ENCODE measurements at places on chromosomes 7 and 10.

DNA sequence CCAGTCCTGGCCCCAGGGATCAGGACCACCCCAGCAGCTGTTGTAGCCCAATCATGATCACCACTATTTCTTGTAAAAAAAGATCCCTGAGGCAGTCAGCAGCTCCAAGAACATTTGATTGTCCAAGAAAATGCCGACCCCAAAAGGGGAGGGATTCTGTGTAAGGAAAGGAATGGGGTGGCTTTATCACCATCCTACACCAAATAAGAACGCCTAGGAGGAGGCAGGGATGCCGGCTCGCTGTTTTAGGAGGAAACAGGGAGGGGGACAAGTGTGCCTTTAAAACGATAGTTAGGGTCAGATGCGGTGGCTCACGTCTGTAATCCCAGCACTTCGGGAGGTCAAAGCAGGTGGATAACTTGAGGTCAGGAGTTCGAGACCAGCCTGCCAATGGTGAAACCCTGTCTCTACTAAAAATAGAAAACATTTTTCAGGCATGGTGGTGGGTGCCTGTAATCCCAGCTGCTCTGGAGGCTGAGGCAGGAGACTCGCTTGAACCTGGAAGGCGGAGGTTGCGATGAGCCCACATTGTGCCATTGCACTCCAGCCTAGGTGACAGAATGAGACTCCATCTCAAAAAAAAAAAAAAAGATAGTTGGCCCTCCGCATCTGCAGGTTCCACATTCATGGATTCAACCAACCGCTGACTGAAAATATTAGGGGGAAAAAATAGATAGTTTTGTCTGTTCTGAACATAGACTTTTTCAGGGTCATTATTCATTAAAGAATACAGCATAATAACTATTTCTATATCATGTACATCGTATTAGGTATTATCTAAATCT is 63.6 kb downstream of the PDIA4 start:
- DNase-seq, result no peak

GRCh38 chr10:52308251-52309031 is 5.6 kb upstream of the DKK1 start:
- peak; percentile 77 for DNase-seq

GRCh38 chr10:71569775-71570588 is 149.6 kb downstream of the C10orf105 start:
- peak; percentile 86 for DNase-seq

DNA sequence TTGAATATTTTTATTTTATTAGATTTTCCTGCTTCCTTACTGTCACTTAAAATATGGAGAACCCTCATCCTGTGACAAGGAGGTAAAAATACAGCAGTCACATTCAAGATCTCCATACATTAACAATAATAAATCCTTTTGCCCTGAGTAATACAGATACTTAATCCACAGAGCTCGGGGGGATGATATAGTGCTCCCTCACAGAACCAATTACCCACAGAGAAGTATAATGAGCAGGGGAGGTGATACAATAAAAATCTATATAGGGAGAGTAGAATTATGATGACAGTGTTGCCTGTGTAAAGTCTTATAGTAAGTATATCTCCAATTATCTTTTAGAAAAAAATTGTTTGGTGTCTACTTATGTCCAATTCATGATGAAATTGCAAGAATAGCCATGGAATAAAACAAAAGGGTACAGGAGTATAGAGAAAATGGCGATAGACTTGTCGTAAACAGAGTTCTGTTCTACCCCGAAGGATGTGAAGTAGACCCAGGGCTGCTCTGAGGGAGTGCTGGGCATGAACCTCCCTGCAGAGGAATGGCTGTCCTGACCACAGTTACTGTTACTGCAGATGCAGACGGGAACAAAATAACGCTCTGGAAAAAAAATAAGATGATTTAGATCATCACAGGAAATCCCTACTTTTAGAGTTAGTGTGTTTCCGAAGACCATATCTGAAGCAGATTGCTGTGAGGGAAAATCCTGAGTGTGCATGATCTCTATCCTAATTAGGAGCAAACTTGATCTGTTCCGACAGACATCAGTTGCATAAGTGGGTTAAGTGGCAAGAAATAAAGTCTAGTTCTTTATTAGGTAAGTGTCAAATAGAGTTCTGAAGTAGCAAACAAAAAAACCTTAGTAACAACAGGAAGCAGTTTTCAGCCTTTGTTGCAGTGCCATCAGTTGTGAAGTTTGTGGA is 123.7 kb downstream of the KAT6B start:
- DNase-seq, result no peak

- DNase-seq, result no peak
Observed at GRCh38 chr10:84342584-84342983, 14.2 kb downstream of the CCSER2 start.

DNA sequence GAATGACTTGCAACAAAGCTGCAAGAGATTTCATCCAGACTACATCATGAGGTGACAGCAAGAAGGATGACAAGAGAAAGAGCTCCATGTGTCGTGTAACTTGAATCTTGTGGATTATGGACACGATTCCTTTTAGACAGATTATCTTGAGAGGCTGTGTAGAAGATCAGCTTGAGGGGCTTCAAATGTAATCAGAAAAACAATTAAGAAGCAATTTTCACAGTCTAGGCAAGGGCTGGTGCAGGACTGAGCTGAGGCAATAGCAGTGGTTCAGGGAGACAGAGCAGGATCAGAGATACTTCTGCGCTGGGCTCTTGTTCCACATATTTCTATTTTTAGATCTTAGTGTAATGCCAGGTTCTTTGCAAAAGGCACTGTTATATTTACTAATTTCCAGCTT is 253.0 kb upstream of the COBL start:
- no peak for DNase-seq

- DNase-seq, result peak; percentile 44
Observed at GRCh38 chr10:116521424-116522290, 24.1 kb upstream of the PNLIP start.

GRCh38 chr10:130263289-130263688 is 127.1 kb downstream of the GLRX3 start:
- no peak for DNase-seq

- no peak for DNase-seq
Observed at GRCh38 chr10:48461623-48462481, 143.0 kb downstream of the ARHGAP22 start.

GRCh38 chr7:94100723-94101345 is 96.7 kb upstream of the BET1 start:
- no peak for DNase-seq

GRCh38 chr10:29328983-29329382 is 40.1 kb downstream of the LYZL1 start:
- no peak for DNase-seq

- no peak for DNase-seq
Observed at GRCh38 chr10:49242604-49243003, 54.4 kb upstream of the TMEM273 start.

DNA sequence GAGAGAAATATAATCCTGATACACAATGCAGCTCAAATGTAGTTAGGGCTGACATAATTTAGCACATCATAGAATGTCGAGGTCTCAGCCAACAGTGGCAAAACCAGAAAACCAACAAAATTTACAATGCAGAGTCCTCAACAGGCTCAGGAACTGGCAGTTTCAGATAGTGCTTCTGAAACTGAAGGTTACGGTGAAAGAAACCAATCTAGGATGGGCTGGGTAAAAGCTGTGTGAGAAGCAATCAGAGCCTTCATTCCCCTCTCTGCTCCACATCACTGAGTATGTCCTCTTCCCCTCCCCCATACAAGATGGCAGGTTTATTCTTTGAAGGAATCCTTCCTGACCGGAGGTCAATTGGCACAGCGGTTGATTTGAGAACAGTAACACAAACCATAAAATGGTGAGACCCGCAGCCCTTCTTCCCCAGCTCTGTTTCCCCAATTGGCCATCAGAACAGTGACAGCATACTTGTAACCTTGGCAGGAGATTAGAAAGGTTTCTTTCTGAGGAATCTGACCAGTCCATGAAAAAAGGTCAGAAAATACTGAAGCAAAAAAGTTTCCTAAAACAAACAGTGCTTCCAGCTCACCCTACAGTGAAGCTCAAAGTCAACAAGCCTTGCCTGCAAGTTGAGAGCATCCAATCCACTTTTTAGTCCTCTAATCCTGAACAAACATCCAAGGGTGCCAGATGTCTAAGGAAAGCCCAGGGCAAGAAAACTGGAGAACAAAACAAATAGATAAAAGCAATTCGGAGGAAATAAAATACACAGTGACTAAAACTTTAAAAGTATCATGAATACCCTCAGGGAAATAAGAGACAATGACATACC is 53.9 kb upstream of the IL6 start:
- no peak for DNase-seq

DNA sequence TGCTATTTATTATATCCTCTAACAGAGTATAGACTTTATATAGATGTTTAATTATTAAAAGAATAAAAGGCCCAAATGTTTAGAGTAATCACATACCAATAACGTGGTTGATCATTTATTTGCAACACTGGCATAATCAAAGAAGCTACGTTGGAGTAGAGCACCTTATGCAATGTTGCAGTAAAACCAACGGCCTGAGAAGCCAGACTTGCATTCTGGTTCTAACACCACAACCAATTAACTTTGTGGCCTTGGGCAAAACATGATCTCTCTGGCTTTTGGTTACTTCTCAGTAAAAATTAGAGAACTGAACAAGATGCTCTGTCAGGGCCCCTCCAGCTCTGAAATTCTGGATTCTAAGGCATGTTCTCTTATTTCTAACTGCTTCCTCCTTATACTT is 476.2 kb downstream of the GRM8 start:
- no peak for DNase-seq

DNA sequence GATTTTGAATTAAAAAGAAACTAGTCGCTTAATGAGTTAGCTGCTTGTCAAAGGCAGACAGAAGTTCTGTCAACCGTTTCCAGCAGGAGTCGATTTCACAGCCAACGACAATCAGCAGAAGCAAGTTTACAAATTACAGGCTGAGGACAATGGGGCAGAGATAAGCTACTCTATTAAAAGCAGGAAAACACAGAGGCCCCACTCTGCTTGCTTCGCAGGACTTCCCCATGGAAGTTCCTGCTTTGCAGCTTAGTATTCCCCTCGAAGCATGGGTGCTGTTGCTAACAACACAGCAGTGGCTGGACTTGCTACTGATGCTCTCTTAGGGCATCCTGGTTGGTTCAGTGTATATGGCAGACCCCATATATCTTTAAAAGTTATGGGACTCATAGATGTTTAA is 50.8 kb upstream of the KLF6 start:
- DNase-seq, result no peak

DNA sequence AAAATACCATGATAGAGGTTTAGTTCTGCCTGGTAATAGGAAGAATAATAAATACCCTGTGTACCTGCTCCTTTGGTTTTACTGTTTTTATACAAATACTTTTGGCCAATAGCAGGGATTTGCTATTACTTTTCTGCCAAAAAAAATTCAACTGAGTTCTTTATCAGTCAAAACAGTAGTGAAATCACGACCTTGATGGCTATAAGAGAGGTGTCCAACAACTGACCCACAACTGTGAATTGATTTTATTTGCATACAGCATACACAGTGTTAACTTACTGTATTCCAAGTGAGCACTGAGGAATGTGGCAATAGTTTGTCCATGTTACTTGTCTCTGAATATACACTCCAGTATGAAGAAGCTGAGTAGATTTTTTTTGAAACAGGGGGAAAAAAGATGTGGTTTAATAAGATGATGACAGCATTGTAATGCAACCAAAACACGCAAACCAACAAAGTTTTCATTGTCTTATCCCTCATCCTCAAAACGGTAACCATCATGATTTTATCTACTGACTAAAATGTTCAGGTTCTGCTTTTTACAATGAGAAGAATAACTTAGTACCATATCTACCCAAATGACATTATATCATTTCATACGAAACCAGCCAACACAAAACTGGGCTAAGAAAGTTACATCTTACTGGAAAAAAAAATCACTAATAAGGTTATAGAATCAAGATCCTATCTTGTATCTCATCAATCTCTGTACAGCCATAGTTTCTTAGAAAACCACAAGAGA is 63.3 kb downstream of the GSAP start:
- DNase-seq, result no peak

DNA sequence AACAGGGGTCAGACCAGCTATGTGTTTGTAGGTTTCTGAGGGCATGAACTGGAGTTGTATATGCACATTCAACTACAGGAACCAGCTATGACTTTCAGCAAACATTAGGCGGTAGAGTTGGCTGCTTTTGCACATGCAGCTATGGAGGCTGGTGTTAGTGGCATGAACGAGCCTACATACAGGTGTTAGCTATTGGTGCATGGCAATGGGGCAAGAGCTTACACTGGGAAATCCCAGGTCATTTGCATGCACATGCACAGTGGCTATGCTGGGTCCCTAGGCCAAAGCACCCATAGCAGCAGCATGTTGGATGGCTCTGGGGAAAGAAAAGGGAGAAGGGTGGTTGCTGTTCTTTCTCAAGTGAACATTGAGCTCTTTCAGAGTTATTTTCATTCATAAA is 1018.5 kb upstream of the PHF14 start:
- no peak for DNase-seq

DNA sequence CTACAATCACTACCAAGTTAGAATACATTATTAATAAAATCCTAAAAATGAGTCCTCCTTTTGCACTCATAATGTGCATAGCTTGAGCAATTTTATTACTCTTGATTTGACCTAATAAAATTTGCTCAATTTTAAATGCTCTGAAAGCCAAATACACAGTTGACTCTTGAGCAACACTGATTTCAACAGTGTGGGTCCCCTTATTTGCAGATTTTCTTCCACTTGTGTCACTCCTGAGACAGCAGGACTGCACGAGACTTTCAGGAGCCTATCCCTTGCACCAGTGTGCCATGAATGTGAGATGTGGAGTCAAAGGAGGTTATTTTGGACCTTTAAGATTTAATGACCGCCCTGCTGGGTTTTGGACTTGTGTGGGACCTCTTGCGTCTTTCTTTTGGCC is 23.2 kb downstream of the RNF216 start:
- DNase-seq, result no peak

DNA sequence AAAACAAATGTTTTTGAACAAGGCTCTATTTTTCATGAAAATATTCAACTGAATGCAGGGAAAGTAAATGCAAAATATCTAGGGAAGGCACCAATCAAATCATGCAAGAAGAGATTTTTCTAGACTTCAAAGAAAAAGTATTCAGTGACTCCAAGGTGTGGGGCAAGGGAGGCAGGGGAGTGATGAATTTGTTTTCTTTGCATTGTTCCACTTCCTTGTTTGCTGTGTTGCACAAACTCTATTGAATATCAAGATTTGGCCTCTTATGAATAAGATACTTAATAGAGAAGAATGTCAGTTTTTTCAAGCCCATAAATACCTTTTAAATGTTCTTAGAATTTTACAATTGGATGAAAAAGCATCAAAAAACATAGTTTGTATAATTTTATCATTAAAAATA is 26.4 kb downstream of the STEAP1 start:
- DNase-seq, result no peak

DNA sequence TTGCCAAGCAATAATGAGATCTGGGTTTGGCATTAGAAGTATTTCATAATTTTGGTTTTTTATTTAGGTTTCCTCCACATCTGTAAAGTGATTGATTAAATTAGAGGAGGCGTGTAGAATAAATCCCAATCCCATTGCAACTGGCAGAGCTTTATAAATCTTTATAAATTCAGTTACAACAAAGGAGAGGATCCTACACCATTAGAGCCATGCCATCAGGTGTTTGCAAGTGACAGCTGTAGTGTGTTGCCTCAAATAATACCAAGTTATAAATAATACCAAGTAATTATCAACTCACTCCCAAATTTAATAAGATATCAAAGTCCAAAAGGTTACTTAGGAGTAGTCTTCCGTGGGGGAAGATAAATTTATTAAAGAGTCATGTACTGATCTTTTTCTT is 62.2 kb downstream of the PODXL start:
- DNase-seq, result no peak
